Vagina (tissue), 2 donors: ENCODE measurements at places on chromosomes 3 and 15.

DNA sequence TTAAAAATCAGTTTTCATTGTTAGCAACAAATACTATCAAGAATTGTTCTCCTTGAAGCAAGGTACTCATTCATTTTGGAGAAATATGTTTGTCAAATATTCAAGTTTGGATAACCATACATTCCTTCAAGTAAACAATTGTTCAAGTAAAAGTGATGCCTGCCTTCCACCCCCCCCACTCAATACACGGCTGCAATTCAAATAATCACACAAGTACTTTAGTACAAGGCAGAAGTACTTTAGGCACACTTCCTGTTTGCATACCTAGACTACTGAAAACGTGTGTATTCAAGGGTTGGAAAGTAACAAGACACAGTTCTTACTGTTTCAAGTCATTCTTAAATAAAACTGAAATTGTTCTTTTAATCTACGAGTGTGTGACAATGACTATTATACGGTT, 45.4 kb downstream of the TJP1 start:
- no peak for DNase-seq

GRCh38 chr3:131543714-131544113, 40.9 kb upstream of the MRPL3 start:
- DNase-seq: no peak

DNA sequence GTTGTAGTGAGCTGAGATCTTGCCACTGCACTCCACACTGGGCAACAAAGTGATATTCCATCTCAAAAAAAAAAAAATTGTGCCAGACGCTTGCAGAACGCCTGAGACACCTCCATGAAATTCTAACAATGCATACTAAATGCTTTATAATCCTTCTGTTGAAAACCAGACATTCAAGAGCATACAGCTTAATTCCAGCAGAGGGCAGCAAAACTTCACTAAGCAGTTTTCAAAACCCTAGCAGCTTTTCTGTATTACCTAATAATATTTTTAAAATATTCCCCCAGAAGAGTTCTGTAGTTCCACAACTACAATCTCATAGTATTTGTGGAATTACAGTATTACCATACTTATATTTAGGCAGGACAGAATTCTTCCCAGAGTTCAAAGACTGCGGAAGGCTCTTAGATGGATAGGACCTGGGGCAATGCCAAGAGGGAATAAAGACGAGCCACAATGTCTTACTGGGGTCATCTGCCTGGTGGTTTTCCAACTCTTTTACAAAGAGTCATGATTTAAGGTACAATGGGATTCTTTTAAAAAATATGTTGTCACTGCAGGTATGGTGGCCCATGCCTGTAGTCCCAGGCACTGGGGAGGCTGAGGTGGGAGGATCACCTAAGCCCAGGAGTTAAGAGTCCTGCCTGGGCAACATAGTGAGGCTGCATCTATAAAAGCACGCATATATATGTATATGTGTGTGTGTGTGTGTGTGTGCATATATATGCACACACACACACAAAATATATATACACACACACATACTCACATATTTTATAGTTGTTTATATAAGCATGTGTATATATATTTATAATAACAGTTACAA, 19.6 kb upstream of the TASOR start:
- no peak for DNase-seq

DNA sequence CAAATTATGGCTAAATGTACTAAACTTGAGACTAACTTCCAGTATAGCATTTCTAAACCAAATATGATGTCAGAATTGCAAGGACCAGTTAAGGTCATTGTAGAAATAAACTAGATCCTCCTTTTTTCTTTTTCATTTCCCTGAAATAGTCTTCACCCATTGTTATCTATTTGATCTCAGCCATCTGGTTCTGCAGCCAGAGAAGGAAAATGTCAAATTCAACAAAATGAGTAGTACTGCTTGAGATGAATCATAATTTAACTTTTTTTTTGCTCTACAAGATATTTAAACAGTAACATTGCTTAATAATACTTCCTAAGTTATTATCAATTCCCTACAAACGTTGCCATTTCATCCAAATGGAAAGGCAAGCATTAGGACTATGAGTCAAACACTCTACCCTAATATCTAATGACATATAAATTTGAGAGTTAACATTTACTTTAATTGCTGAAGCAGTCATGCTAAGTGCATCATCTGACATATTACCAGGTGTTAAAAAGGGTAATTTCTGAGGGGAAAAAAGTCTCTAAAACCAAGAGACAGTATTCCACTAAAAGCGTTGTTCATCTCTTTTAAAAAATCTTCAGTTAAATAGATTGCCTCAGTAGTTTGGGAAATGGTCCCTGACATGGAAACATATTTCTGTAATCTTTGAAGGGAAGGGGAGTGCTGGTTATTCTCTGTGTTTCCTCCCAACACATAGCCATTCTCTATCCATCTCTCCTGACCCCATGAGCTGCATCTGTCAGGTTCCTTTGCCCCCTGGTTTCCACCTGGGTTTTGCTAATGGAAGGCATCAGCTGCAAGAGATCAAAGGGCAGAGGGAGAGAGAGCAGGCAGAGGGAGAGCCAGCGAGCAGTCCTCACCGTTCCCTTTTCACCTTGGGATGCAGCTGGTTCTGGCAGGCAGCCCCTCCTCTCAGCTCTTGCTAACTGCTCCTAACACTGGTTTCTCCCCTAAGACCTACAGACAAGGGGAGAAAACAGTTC, 138.5 kb downstream of the ARPP21 start:
- DNase-seq: no peak

- no peak for DNase-seq
These were observed 201.1 kb upstream of the BHLHE40 start for GRCh38 chr3:4778119-4778518.

DNA sequence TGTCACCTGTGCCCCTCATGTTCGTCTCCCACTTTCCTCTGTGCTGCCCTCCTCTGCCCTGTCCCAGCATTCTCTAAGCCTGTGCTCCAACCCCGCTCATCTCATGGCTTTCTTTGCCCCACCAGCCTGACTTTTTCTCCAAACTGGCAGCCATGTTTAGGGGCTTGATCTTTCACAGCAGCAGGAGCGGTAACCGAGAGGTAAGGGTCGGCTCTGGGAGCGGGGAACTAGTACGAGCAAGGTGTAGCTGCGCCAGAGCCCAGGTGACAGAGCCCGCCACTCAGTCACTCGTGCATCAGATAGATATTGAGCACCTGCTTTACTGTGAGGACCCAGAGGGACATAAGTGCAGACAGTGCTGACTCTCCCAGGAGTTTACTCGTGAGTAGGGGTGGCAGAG, 13.4 kb downstream of the MAN2A2 start:
- no peak for DNase-seq

GRCh38 chr3:151900884-151901643, 27.6 kb downstream of the SUCNR1 start:
- no peak for DNase-seq

DNA sequence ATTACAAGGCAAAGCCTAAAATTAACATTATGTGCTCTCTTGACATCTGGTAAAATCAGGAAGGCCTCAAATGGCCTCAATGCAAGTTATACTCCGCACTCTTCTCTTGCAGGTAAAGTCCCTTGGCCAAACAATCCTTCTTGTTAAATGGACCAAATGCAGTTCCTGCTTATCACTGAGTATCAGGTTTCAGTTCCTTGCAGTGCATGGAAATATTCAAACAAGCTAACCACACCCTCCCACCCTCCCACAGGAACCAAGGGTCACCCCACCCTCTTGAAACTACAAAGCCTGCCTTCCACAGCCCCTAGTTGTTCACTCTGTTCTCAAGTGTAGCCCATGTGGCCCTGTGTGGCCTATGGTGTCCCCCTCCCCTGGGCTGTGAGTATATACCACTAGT, 171.9 kb upstream of the CADPS start:
- DNase-seq: no peak

DNA sequence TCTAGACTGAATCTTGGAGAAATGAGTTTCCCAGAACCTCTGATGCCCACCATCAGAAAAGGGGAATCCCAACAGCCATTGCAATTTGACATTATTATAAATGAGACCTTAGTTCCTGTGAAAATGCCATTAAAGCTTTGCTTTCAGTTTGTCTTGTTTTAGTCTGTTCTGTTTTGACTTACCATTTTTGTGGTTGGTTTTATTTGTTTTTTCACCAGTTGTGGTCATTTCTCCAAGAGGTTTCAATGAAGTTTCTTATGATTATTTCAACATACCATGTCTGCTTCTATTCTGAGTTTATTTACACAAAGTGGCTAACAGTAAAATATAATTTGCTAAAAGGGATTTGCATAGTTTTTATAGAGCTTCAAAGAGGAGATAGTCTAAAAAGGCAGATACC, 175.0 kb upstream of the MCTP2 start:
- no peak for DNase-seq
